Ureter (tissue), 1 donor: ENCODE measurements at places on chromosomes 6 and 20. TPM values are rescaled to one million over a fixed set of nuclear protein-coding genes. Genes with fewer than 3 reads are reported as not detected.

Gene B3GALT4
- 20.2 TPM for total RNA-seq

Gene TCF21
- 8.2 TPM for total RNA-seq

Gene RAET1G
- 5.2 TPM for total RNA-seq

Gene GABRR1
- total RNA-seq = not detected

Gene GPR6
- not detected for total RNA-seq

Gene ZBTB46
- total RNA-seq = 10.2 TPM

Gene PACRG
- 9.7 TPM for total RNA-seq

Gene HLA-DMB
- 31.0 TPM for total RNA-seq
